ENCODE measurements at places on chromosomes 12 and 14. TPM values are rescaled to one million over a fixed set of nuclear protein-coding genes. Genes with fewer than 3 reads are reported as not detected.

DNA sequence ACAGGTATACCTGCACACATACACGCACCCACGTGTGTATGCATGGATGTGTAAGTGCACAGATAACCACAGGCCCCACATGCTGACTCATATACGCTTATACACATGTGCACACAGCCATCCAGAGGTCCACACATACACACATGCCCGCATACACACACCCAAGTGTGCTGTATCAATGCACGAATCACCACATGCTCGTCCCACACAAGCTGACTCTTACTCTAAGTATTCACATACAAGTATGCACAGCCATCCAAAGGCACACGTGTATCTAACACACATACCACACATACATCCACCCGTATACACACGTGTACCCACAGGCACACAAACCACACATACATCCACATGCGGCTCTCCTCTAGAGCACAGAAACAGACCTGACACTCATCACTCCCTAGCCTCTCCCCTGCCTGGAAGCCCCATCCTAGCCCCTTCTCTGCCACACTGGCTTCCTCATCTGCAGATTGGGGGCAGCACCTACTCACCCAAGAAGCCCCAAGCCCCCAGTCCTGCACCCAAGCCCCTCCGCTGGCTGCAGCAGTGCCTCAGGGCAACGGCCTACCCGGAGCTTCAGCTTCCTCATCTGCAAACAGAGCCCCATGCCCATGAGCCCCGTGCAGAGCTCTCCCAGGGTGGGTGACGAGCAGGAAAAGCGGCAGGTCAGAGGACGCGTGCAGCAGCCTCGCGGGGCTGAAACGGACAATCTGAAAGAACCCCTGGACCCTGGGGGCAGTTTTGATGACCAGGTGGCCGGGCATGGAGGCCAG is 105.4 kb downstream of the NCOR2 start:
- DNase-seq = no peak
- no peaks in the 10 kb centered on the region for H3K27me3 ChIP-seq
- no peak overlapping the region for H3K27ac ChIP-seq
- H3K4me3 ChIP-seq = no peak overlapping the region
- H3K4me1 ChIP-seq = peaks cover 62% of the 10 kb centered on the region
- H3K36me3 ChIP-seq = peaks cover 46% of the 10 kb centered on the region

GRCh38 chr12:129409281-129409680 is 494.5 kb downstream of the TMEM132D start:
- no peaks in the 10 kb centered on the region for H3K36me3 ChIP-seq
- H3K27ac ChIP-seq = no peak overlapping the region
- DNase-seq = no peak
- H3K4me1 ChIP-seq = no peaks in the 10 kb centered on the region
- no peak overlapping the region for H3K4me3 ChIP-seq

- H3K4me3 ChIP-seq = no peak overlapping the region
- DNase-seq = no peak
These were observed 10.8 kb downstream of the NAV3 start for GRCh38 chr12:77841521-77841920.

Gene IFNG-AS1
- 0.21 TPM for total RNA-seq

Measured in activated CD8-positive, alpha-beta T cell treated with anti-CD3 and anti-CD28 coated beads, Interleukin-2, amount 10 ng/mL, durations not matched to agents 7 days and 5 days (primary cell).